ENCODE measurements at places on chromosomes 5 and 9.

- peak; percentile 55 for DNase-seq
Measured at GRCh38 chr5:181188700-181189362, 16.2 kb downstream of the TRIM7 start.

- no peak for DNase-seq
Measured at GRCh38 chr5:64339769-64340168, 166.0 kb upstream of the RGS7BP start.

DNA sequence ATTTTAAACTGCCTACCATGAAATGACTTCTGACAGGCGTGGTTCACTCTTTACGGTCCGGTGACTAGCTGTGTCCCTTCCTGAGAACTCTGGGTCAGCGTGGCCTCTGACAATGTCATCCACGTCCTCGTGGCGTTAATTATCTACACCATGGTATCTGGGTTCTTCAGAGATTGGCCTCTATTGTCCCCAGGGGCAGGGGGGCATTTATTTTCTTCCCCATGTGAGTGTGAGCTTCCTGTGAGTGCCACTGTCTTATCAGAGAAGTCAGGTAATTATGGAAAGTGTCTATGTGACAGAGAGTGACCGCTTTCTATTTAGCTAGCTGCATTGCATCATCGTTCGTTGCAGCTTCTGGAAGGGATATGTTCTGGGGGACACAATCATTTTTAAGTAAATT, 77.2 kb downstream of the FBXL7 start:
- DNase-seq: no peak

DNA sequence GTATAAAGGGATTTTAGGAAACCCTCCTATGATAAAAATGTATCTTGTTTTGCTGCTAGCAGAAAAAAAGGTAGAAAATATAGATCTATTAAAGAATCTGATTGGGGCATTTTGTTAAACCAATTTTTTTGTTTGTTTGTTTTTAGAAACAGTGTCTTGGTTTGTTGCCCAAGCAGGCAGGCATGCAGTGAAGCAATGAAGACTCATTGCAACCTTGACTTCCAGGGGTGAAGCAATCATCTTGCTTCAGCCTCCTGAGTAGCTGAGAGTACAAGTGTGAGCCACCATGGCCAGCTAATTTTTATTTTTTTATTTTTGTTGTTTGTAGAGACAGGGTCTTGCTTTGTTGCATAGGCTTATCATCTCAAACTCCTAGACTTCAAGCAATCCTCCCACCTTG, 755.8 kb upstream of the EDIL3 start:
- no peak for DNase-seq

DNA sequence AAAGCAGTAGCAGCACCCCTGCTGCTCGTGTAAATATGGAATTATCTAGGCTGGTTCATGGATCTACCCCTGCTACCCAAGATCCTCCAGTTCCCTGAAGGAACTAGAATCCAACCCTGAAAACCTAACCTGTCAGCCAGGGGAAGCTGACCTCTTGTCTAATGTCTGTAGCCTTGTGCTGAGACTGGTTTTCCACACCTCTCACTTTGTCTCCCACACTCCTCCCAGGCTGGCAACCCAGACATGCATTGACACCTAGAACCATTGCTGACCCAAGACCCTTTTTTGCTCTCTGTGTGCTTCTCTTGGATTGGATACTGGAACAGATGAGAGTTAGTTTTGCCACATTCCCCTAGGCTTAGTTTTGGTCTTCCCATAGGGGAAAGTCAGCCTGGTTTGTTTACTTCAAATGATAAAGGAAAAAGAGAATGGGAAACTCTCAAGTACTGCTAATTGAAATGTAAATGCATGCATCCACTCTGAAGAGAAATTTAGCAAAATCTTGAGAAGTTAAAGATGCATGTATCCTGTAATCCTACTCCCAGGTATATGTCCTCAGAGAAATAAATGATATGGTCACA, 36.6 kb upstream of the NR4A3 start:
- DNase-seq: no peak

DNA sequence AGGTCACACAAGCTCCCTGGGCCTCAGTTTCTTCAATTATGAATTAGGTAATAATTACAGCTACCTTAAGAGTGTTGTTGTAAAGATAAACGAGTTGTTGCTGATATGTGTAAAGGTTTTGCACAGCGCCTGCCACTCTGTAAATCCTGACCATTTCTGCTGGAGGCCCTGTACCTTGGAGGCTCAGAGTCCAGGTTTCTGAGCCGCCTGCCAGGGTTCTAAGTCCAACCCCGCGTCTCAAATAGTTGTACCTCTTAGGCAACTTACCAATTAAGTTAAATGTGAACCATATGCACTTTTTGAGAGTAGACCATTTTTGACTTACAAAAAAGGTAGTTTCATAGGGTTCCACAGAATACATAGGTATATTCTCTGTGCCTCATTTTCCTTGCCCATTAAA, 156.8 kb upstream of the KLF9 start:
- DNase-seq: no peak

- no peak for DNase-seq
Measured at GRCh38 chr9:93296889-93297480, 113.0 kb downstream of the WNK2 start.

DNA sequence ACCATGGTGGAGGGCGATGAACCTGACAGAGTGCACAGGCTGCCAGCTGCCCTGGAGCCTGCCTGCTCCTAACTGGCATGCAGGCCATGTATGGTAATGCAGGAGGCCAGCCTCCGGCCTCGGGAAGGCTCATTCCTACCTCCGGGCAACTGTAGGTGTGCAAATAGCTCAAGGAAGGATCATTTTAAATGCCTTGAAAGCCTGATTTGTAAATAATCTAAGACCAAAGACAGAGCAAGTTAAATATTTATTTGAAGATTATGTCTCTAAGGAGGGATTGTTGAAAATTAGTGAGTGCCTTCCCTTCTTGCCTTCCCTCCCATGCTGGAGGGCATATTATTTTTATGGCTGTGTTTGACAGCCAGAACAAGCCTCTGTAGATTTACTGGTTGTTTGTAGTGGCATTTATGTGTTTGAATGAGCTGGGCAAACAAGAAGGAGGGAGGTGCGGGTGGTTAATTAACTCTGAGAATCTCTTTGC, 285.7 kb upstream of the TUT7 start:
- DNase-seq: no peak

DNA sequence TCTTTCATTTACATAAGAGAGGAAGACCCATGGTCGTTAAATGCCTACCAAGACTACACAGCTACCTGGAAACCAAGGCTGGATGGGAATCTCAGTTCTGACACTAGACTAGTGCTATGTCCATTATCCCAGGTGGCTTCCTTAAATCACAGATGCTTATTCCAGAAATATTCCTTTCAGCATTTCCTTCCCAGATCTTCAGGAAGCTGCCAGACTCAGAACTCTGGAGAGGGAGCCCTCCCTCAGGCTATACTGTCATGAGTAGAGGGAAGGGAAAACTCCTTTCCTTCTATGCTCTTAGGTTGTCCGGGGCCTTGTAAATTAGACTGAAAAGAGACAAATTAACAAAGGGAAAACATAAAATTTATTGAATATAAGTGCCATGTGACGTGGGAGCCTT, 20.8 kb downstream of the FREM1 start:
- DNase-seq: no peak

GRCh38 chr5:14851597-14851996, 20.0 kb downstream of the ANKH start:
- no peak for DNase-seq

DNA sequence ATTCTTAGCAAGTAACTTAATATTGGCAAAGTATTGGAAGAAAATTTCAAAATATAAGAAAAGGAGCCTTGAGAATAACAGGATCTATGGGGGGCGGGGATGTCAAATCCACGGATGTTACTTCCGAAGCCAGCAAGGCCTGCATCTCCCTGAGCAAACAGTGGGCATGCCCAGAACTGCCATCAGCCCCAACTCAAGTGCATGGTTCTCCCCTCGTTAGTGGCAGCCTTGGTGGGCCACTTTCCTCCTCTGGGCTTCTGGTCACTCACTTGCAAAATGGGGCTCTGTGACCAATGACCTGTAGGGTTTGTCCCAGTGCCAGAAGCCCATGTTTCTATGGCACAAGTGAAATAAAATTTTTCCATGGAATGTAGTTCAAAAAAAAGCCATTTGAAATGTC, 27.2 kb upstream of the MED10 start:
- DNase-seq: no peak

- DNase-seq: no peak
Measured at GRCh38 chr9:109383356-109383755, 62.5 kb upstream of the EPB41L4B start.

DNA sequence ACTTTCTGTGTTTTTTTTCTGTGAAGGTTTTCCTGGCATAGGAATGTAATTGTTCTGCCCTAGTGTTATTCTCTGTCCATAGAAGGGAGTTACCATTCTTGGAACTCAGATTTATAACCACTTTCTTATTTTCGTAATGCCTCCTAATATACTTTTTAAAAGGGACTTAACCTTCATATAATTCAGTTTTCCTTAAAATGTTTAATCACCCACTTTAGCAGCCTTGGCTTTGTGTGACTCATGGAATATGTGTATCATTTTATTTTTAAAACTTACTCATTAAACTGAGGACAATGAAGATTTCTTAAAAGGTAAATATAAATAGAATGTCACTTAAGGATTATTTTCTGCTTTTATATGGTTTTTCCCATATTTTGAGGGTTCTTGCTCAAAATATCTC, 50.0 kb downstream of the RAI14 start:
- no peak for DNase-seq
